Progenitor cell of endocrine pancreas (in vitro differentiated cells): ENCODE measurements at places on chromosomes 16 and 17. TPM values are rescaled to one million over a fixed set of nuclear protein-coding genes. Genes with fewer than 3 reads are reported as not detected.

GRCh38 chr16:31133046-31133501 lies 2.5 kb downstream of the PRSS8 start:
- H3K4me3 ChIP-seq = peak overlapping the region; percentile 91
- peaks cover 14% of the 10 kb centered on the region for H3K36me3 ChIP-seq
- H3K27me3 ChIP-seq = no peaks in the 10 kb centered on the region

Gene SIRT7
- total RNA-seq = 32.4 and 34.0 TPM in 2 replicates

Gene NDRG4
- 25.7 and 37.5 TPM in 2 replicates for total RNA-seq

Gene PABPN1L
- total RNA-seq = 0.46 TPM in 1 of 2 replicates, not detected in the other

Gene FBXW10B
- 0.69 and 0.81 TPM in 2 replicates for total RNA-seq
